GM23338 (cell line): ENCODE measurements at places on chromosomes 12 and 14.
A peak's percentile ranks its signal among the peaks of the same experiment; 100 is the strongest.

- DNase-seq, result no peak
These were observed 185.8 kb upstream of the RMST start for GRCh38 chr12:97276661-97277429.

- peak; percentile 89 for DNase-seq
These were observed 107.9 kb downstream of the MYRFL start for GRCh38 chr12:69932676-69933552.

DNA sequence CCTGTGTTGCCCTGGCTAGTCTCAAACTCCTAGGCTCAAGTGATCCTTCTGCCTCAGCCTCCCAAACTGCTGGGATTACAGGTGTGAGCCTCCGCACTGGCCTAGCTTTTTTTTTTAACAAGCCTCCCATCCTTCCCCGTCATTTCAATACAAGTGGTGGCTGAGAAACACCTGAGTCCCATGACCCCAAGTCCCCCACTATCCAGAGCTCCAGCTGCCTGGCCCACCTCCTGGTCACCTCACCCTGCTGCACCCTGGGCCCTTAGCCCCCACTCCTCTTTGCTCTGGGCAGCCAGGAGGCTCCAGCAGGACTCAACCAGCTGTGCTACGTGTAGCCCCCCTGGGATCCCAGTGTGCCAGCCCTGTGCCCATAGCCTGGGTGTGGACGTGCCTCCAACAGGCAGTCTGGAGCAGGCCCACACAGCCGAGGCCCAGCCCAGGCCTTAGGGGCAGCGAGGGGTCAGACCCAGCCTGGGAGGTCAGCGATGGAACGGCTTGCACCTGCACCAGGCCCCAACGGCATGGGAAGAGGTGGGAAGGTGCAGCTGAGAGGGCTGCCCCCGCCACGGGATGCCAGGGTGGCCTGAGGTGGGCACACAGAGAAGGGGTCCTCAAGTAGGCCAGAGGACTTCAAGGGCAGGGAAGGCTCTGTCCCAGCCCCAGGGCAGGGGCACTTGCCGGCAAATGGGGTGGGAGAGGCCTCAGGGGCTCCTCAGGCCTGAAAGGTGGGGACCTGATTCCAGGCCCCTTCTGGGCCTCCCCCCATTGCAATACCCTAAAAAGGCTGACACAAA is 6.5 kb downstream of the AHNAK2 start:
- no peak for DNase-seq

DNA sequence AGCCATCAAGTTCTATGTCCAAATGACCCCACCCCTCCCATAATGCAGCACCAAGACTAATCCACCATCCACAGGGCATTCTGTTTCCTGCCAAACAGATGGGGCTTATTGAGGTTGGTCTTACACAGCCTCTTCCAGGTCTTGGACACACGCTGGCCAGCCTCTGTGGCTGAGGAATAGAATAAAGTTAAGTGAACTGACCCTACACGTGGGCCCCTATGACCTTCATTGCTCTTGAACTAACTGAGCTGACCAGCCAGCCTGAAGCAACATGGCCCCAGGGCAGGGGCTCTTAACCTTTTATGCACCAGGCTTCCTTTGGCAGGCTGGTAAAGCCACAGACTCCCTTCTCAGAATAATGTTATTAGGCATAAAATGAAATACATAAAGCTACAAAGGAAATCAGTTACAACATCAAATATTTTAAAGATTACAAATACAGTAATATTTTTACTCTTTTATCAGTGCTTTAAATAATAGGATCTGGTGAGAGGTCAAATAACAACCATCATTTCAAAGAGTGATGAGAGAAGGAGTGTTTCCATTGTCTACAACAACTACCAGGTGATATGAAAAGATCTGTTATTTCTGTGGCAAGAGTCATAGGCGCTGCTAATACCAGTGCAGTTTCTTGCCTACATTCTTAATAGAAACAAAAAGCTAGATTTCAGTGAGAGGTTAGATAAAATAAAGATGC is 192.9 kb upstream of the NUDT4 start:
- DNase-seq, result no peak

- DNase-seq, result no peak
These were observed 51.2 kb downstream of the OSBPL8 start for GRCh38 chr12:76508128-76508980.

DNA sequence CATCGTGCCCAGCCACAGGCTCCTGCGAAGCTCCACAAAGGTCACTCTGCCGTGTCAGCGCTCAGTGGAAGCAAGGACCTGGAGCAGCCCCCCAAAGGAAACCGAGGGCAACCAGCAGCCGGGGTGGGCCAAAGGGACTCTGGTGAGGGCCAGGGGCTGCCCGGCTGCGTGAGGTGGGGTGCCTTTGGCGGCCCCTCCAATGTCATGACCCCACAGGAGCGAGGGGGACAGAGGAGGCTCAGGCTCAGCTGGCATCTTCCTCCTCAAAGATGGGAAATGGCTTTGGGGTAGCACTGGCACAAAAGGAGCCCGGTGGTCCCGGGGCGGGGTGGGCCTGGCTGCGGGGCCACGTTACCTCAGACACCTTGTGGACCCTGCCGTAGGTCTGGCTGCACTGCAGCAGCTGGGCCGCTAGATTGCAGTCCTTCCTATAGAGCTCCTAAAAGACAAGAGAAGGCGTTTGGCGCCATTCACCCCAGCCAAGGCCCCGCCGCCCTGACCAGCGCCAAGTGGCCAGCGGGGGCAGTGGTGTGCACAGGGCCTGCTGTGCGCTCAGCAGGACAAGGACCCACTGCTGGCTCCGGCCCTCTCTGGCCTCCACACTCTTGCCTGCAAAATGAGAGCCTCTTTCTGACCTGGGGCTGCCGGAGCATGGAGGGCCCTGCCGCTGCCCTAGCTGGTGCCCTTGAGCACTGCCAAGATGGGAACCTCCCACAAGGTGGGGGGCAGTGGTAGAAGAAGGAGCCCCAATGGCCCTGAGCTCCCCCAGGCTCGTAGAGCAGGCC is 46.9 kb downstream of the BEGAIN start:
- peak; percentile 80 for DNase-seq

- no peak for DNase-seq
These were observed 406 bp downstream of the PARP2 start for GRCh38 chr14:20343862-20344220.

- DNase-seq, result no peak
These were observed 50.7 kb downstream of the RBMS2 start for GRCh38 chr12:56572288-56572687.

GRCh38 chr12:11652351-11653040 is 3.0 kb downstream of the ETV6 start:
- DNase-seq, result peak; percentile 18

- no peak for DNase-seq
These were observed 39.8 kb downstream of the PHLDA1 start for GRCh38 chr12:75991753-75992152.

DNA sequence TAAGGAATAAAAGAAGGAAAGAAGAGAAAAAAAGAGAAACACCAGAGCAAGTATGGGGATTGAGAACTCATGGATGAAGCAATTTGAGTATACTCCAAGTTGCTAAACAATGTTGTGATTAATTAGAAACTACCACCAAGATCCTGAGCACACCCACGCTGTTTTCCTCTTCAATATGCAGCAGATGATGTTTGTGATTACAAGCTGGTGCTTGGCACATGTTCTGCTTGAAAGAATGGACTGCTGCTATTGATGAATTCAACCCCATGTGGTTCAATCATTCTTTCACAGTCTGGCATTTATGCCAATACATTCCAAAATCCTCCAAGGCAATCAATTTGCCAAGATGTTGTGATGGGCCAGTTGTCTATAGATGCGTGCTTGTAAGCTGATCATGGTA is 146.8 kb downstream of the SLC2A13 start:
- DNase-seq, result no peak

- DNase-seq, result no peak
These were observed 179.9 kb upstream of the EEA1 start for GRCh38 chr12:93108985-93109384.

GRCh38 chr12:6903722-6904121 is 900 bp upstream of the LRRC23 start:
- peak; percentile 31 for DNase-seq

GRCh38 chr12:56571121-56571520 is 49.5 kb downstream of the RBMS2 start:
- DNase-seq, result no peak

DNA sequence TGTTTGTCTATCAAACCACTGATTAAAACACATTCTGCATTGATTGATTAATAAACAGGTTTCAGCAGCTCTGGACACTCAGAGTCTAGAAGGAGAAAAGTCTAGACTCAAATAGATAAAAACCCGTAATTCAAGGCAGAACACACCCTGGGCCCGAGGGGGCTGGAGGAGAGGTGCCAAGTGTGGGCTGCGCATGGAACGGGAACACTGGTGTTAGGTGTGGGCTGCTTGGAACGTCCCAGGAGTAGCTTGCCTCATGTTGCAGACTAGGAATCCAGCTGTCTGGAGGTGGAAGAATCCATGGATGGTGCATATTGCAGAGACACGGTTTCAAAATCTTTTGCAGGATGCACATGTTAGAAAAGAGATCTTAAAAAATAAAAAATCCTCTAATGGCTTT is 223.0 kb downstream of the APAF1 start:
- no peak for DNase-seq

DNA sequence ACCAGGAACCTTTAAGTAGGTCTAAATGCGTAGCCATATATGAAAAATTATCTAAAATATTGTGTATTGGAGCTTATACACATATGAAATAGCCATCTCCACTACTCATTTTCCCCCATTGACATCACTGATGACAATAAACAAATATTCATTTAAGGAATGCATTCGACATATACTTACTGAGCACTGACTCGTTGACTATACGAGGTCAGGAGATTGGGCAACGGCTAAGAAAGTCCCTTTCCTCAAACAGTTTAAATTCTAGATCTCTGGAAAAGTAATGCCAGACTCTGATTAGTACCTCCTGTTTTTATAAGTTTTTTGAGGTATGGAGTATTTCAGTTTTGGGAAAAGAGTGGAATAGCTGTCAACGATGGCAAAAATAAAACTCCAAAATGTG is 139.4 kb upstream of the DIO2 start:
- no peak for DNase-seq

- DNase-seq, result no peak
These were observed 17.7 kb upstream of the CD27 start for GRCh38 chr12:6426882-6427671.
